ENCODE measurements at places on chromosomes 3 and 15.
A peak's percentile ranks its signal among the peaks of the same experiment; 100 is the strongest.

- DNase-seq, result no peak
These were observed 18.1 kb downstream of the GHRL start for GRCh38 chr3:10274601-10275000.

DNA sequence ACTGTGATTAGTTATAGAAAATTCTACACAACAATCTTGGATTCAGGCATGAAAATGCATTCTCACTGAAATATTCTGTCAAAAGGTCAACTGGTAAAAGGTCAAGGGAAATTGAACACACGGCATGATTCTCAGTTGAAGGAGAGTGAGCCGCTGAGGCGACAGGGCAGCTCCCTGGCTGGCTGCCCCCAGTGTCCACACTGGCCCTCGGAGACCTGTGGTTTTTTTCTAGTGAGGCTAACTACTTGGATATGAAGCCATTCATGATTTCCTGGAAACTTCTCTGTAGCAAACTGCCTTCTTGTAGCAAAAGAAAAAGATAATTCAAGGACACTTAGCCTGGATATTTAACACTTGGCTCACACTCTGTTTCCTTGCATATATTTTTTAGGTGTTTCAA is 37.2 kb downstream of the AADACL2 start:
- no peak for DNase-seq

DNA sequence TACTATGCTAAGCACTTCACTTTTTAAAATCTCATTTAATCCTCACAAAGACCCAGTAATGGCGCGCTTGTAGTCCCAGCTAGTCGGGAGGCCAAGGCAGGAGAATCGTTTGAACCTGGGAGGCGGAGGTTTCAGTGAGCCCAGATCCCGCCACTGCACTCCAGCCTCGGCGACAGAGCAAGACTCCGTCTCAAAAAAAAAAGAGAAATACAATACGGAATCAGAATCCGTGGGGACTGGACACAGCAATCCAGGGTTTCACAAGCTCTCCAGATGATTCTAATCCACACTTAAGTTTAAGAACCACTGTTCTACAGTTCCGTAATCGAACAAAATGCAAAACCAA is 426 bp upstream of the SUMF1 start:
- no peak for DNase-seq

- DNase-seq, result no peak
These were observed 42.0 kb downstream of the UMPS start for GRCh38 chr3:124772081-124772831.

- peak; percentile 1 for DNase-seq
These were observed 596.7 kb downstream of the FGF12 start for GRCh38 chr3:192130534-192131132.

GRCh38 chr3:150146991-150147761 is 176.5 kb upstream of the PFN2 start:
- DNase-seq, result peak; percentile 64

DNA sequence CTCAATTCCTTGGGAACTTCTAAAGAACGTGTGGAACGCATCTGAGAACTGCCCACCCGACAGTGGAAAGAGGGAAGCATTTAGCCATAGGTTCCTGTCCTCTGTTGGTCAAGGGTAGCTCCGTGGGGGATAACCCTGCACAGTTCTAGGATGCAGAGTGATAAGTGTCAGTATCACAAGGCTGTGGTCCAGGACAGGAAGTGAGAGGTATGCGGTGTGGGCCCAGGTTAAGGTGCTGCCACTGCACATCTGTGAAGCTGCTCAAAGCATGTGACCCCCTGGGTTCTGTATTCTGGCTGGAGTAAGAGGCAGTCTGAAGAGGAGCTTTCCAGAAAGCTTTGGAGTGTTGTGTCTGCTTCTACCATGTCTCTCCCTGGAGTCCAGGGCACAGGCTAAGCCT is 51.7 kb upstream of the HES1 start:
- no peak for DNase-seq

GRCh38 chr3:62159709-62160092 is 213.6 kb downstream of the FEZF2 start:
- peak; percentile 40 for DNase-seq

DNA sequence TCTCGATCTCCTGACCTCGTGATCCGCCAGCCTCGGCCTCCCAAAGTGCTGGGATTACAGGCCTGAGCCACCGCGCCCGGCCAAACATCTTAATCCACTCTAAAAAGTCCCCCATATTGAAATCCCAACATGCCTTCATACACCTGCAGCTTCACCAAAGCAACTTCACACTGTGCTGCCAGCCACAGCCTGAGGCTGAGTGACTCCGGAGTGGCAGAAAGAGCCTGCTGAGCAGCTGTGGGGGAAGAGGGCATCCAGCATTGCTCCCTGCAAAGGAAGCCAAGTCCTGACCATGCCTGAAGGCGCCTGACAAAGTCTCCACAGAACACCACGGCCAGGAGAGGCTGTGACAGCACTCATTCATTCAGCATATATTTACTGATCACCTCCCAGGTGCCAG is 21.6 kb upstream of the VGLL4 start:
- DNase-seq, result no peak

DNA sequence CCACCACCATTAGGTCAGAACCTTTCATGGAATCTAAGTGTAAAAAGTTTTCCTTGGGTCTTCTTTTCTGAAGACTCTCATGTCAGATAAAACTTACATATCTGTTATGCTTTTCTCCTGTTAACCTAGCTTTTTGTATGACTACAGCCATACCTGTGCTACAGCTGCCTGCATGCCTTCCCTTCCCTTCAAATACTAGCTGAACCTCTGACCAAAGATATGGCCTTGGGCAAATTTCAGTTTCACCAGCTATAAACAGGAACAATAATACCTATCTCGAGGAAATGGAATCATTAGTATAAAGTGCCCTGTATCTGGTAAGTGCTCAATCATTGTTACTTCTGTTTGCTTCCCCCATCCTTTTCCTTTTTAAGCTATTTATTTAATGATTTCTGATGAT is 25.0 kb downstream of the GLB1 start:
- DNase-seq, result no peak

GRCh38 chr15:44087578-44088465 is 107.2 kb downstream of the FRMD5 start:
- peak; percentile 69 for DNase-seq

DNA sequence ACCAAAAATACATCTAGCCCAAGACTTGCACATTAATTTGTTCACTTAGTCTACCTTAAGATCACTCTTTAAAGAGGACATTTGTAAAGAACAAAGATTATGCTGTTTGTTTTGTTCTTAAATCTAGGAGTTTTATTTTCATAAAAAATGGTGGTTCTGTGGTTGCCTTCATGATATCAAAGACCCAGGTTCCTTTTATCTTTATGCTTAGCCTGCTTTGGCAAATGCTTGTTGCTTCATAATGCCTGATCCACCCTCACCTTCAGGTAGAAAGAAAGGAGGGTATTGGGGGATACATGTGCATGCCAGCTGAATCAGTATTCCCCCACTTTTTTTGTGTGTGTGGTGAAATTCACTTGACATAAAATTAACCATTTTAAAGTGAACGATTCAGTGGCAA is 48.5 kb downstream of the GTF2E1 start:
- no peak for DNase-seq

DNA sequence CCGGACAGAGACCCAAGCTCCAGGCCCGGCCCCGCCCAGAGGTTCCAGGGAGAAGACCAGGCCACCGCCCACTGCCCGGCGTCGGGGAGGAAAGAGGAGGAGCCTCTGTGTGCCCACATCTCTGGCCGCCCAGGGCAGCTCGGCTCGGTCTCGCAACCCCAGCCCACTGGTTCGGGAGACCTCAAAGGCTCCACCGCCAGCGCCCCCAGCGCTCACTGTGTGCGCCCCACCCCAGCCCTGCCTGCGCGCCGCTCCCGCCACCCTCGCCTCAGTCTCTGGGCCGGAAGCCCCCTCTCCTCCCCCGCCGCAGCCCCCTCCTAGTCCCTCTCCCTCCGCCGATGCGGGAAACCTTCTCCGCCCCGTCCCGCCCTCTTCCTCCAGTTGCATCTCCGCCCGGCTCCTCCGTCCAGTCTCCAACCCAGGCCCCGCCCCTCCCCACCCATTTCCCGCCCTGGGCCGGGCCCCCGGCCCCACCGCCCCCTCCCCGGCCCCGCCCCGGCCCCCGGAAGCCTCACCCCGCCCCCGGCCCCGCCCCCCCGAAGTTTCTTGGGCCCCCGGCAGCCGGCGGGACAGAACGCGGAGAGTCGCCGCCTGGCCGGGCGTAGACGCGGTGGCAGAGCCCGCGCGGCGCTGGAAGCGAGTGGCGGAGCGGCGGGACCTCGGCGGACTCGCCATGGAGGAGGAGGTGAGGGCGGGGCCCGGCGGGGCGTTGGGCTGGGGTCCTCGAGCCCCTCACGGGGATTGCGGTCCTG is at the start of gene PLEKHO2:
PLEKHO2 (plus strand) TSS at position 572 of the 752 bp plus-strand sequence; CDS start at position 674, 102 bp downstream.
- peak; percentile 93 for DNase-seq

- DNase-seq, result no peak
These were observed 634.6 kb downstream of the AGBL1 start for GRCh38 chr15:86714241-86714640.

DNA sequence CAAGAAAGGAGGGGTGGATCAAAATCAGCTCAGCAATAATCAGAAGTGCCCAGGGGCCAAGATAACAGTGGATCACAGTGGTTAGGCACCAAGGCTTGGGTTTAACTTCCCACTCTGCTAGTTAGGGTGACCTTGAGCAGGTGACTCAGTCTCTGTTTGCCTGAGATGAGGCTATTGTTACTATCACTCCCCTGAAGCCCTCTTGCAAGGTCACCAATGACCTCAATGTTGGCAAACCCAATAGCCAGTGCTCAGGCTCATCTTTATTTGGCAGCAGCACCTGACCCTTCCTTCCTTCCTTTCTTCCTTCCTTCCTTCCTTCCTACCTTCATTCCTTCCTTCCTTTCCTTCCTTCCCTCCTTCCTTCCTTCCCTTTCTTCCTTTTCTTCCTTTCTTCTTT is 102.4 kb upstream of the HACD2 start:
- no peak for DNase-seq

- DNase-seq, result no peak
These were observed 114.0 kb upstream of the OSTN start for GRCh38 chr3:191085091-191085490.

GRCh38 chr15:53580366-53580765 is 179.1 kb downstream of the WDR72 start:
- DNase-seq, result no peak

DNA sequence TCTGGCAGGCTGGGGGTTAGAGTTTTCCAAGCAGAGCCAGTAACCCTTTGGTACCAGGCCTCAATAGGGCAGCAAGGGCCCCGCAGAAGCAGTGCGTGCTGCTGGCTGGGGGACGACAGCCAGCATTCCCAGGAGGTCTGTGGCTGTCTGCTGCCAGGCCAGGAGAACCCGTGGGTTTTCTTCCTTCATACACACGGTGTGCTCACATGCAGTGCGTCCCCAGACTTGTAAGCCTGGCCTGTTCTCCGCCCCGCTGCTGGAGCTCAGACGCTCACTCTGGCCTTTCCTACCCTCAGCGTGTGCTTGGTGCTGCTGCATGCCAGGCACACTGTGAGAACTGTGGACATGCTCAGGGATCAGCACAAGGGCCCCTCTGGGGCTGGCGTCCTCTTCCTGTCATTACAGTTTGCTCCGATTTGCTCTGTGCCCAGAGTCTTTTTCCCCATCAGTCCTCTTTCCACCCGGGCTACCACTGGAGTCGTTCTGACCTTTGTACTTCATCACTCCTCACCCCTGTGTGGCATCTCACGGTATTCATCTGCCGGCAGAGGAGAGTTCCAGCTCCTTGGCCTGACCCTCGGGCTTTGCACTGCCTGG is 149.5 kb downstream of the DNAJB8 start:
- DNase-seq, result no peak

GRCh38 chr3:150235799-150236198 is 172.3 kb upstream of the TSC22D2 start:
- no peak for DNase-seq

DNA sequence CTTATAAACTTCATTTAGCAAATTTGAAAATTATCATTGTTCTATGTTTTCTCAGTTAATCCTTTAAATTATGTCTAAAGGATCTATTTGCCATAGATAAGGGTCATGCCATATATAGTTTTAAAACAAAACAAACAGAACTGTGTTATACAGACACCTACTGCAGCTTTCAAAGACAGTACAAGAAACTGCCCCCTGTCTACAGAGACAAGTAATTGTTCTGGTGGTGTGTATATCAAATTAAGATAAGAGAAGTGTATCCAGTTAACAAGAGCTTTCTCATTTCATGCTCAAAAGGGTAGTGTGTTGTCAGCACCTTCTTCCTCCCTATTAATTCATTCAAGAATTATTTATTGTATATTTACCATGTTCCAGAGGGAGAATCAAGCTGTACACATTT is 201.2 kb downstream of the FMN1 start:
- DNase-seq, result no peak

- no peak for DNase-seq
These were observed 675.1 kb downstream of the NLGN1 start for GRCh38 chr3:174072675-174073074.

GRCh38 chr3:65867463-65868210 is 171.1 kb downstream of the MAGI1 start:
- DNase-seq, result no peak

GRCh38 chr3:115018694-115019093 is 128.4 kb downstream of the ZBTB20 start:
- no peak for DNase-seq

- DNase-seq, result peak; percentile 12
These were observed at the start of gene SATB1 for GRCh38 chr3:18424729-18425640. Gene SATB1, minus strand, starts transcription at chr3:18425339. Its CDS starts 4,372 bp downstream, at chr3:18420967.

DNA sequence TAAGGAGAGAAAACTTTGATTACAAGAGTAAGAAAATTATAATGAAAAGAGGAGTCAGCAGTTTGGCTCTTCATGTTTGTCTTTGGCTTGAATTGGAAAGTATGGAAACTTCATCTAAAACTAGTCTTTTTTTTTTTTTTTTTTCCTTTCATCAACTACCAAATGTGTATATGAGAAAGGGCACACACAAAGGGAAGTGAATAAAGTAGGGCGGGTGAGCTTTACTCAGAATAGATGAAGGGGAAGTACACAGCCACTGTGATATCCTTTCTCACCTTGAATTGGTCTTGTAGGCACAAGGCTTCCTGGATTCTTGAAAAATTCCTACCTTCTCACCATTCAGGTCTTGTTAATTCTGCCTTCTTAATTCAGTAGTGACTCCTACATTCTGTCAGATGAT is 652.3 kb upstream of the KCNMB2 start:
- DNase-seq, result no peak

DNA sequence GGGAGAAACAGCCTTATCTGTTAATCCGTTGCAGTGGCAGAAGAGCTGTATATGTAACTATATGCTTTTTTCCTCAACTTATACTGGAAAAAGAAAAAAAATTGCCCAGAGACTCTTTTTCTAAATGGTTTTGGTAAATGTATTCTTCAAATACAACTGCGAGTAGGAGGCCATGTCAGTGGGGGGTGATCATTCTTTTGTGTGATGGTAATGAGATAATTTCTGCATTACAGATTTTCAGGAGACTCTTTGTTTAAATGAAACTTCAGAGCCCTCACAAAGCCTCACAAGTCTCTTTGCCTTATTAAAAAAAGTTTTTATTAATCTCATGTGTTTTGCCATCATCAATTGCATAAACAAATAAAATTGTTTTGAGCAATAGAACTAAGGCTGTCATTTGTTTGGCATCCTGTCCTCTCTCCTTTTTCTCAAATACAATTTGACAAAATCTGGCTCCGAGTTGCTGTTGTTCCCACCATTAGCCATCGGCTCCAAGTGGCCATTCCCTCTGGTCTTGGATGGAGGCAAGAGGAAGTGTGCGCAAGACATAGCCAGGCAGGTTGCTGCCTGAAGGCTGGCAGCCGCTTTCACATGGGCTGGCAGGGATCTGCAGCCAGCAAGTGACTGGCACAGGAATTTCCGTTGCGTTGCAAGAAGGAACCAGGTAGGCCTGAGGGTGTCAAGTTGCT is 116.7 kb downstream of the FNDC3B start:
- DNase-seq, result no peak

GRCh38 chr15:31606931-31607497 is 280.4 kb downstream of the KLF13 start:
- no peak for DNase-seq

Measured in fibroblast of the conjunctiva (primary cell).